ENCODE measurements at places on chromosomes 16 and 17.

GRCh38 chr17:79658811-79659207 is 48.0 kb upstream of the RBFOX3 start:
- no peak for DNase-seq

GRCh38 chr16:14337303-14338191 is 266.4 kb downstream of the MRTFB start:
- no peak for DNase-seq

DNA sequence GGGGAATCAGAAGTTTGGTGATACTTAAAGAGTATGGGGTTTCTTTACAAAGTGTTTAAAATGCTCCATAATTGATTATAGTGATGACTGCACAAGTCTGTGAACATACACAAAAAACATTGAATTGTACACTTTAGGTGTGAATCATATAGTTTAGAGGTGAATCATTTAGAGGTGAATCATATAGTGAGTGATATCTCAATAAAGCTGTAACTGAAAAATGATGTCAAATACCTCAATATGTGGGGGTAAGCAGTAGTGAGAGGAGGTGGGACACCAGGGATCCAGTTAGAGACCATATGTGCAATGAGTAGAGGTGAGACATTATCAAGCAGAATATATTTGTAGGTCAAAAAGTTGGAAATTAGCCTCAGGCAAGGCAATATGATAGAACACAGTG is 264.5 kb downstream of the PMP22 start:
- no peak for DNase-seq

- no peak for DNase-seq
Measured at GRCh38 chr17:9487406-9487805, 88.2 kb downstream of the STX8 start.

DNA sequence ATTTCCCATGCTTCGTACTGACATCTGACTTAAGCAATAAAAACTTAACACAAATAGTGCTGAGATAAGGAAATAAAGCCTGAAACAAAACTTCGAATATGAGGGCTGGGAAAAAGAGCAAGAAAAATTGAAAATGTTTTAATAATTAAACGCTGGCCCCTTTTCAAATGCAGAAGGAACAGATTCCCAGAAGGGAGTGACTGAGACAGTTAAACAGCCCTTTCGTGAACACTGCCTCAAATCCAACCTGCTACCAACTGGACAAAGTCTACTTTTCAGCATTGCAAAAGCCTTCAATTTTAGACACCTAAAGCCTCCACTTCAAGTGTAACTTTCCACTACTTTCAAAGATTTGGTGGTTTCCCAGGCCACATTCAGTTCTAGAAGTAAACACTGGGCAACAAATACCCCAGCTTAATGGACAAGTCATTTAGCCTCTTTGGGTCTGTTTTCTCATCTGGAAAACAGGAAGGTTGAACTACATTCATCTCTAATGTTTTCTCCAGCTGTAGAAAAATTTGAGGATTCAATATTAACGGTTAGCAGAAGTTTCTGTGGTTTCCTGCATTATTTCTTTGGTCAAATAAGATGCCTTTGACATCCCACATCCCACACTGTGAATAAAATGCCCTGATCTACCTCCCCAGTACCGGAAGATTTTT is 11.8 kb downstream of the RFFL start:
- DNase-seq: peak; percentile 49

DNA sequence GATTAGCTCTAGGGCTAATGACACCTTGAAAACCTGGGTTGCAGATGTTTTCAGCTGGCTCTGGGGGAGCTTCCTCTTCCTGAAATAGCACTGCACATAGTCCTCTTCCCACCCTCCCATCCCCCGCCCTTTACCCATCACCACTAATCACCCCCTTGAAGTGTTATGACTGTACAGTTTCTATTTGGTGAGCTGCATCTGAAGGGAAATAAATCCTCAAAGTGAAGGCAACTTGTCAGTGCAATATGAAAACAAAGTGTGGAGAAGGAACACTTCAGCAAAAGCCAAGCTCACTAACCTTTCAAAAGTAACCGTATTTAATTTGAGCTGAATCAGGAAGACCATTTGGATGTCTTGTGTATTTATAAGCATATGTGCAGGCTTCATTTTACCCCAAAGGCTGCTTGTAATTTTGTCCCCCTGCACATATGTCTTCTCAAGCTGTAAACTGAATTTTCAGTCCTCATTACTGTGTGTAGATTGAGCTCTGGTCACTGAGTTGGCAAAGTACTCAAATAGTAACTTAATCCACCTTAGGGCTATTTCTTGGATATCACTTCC is 44.1 kb upstream of the CA10 start:
- no peak for DNase-seq

DNA sequence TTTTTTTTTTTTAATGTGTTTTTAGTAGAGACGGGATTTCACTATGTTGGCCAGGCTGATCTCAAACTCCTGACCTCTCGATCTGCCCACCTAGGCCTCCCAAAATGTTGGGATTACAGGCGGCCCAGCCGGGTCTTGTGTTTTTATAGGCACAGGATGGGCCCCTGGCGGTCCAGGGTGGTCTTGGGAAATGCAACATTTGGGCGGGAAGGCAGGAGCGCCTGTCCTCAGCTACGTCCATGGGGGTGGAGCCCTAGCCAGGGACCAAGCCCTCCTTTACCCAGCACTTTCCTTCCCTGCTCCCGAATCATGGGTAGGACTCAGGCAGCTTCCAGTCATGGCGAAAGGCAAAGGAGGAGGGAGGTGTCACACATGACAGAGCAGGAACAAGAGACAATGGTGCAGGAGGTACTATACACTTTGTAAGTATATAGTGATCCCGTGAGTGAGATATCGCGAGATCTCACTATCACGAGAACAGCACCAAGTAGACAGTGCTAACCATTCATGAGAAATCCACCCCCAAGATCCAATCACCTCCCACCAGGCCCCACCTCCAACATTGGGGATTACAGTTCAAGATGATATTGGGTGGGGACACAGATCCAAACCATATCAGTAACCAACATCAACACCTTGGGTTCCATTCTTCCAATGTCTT is 226.7 kb upstream of the WSCD1 start:
- DNase-seq: no peak

DNA sequence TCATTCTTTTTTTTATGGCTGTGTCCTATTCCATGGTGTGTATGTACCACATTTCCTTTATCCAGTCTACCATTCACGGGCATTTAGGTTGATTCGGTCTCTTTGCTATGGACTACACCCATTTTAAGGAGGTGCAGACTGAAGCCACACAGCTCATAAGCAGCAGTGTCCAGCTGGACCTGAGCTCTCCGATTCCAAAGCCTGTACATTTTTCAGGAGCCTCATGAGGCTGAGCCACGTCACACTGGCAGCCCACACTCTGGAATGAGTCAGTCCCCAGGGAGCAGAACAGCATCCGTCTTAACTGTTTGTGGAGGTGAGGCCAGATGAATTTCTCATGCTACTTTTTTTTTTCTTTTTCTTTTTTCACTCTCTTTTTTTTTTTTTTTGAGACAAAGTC is 116.1 kb downstream of the C16orf95 start:
- no peak for DNase-seq

DNA sequence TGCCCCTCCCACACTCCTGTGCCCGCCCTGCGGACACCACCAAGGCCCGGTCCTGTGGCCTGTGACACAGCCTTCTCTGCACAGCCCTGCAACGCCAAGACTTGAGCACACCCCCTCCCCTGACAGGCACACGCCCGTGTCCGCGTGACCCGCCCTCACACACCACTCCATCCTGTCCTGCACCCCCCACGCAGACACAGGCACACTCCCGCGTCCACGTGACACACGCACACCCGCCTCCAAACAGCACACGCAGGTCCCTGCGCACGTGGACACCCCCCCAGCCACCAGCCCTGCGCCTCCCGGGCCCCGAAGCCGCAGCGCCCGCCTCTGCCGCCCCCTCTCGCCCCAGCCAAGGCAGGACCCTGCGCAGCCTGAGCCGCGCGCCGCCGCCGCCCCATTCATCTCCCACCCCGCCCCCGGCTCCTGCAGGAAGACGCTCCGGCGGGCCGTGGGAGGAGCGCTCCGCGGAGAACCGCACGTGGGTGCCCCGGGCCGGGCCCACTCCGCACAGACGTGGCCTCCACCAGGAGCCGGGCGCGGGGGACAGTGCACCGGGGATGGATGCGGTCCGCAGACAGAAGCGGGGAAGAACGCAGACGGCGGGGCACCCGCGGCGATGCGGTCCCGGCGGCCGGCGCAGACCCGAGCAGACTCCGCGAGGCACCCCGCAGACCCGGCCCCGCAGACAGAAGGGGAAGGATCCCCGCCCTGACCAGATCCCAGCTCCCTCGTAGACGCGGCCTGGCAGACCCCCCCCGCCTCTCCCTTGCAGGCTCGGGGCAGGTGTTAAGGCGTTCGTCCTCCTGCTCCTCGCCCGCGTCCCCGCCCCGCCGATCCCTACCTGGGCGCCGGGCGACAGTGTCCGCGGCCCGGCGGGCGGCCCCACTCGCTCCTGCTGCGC is 506 bp downstream of the CAMKK1 start:
- peak; percentile 86 for DNase-seq

DNA sequence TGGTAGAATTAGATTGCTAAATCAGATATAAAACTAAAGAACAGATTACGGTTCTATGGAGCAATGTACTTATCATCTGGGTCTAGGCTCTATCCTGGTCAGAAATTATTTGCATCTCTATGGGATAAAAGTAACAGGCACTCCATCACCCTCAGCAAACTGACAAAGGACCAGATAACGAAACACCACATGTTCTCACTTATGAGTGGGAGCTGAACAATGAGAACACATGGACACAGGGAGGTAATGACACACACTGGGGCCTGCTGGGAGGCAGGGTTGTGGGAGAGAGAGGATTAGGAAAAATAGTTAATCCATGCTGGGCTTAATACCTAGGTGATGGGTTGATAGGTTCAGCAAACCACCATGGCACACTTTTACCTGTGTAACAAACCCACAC is 61.9 kb downstream of the MPHOSPH6 start:
- DNase-seq: no peak

DNA sequence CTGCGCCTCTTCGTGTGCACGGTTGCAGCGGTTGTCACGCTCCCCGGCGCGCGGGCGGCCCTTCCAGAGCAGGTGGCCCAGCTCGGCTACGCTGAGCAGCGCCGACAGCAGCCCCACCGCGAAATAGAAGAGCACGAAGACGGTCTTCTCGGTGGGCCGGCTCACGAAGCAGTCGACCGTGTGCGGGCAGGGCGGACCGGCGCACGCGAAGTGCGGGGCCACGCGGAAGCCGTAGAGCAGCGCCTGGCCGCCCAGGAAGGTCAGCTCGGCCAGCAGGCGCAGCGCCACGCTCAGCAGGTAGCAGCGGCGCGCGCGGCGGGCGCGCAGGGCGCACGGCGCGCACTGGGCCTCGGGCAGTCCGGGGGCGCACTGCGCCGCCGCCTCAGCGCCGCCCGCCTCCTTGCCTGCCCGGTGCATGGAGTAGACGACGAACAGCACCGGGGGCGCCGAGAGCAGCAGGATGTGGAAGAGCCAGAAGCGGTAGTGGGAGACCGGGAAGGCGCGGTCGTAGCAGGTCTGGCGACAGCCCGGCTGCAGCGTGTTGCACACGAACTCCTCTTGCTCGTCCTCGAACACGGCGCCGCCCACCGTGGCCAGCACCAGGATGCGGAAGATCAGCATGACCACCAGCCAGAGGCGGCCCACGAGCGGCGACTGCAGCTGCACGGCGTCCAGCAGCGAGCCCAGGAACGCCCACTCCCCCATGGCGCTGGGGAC is 1.3 kb downstream of the GJD3 start:
- DNase-seq: peak; percentile 14

- no peak for DNase-seq
Measured at GRCh38 chr16:4214215-4214621, 27.7 kb downstream of the SRL start.

DNA sequence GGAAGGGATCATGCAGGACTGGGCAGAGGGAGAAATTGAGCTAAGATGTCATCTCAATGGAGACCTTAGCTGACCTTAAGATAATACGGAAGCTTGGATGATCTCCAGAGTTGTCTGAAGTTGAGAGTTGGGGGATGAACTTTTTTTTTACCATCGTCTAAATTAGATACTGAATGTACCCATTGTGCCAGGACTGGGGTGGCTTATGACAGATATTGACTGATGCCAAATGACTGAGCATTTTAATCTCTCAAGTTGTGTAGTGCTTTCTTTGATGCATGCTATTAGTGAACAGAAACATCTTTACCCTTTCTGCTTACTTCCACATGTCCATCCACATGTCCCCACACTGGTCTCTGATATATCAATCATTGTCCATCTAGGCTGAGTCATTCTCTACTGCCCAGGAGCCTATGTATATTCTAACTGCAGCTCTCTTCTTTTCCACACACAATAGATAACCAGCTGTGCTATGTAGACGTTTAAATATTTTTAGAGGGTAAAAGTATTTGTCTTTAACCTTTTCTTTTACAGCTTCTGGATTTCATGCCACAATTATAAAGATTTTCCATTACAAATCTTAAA is 60.2 kb upstream of the ZKSCAN2 start:
- no peak for DNase-seq

GRCh38 chr17:59897090-59897489 is 4.2 kb downstream of the RPS6KB1 start:
- no peak for DNase-seq

DNA sequence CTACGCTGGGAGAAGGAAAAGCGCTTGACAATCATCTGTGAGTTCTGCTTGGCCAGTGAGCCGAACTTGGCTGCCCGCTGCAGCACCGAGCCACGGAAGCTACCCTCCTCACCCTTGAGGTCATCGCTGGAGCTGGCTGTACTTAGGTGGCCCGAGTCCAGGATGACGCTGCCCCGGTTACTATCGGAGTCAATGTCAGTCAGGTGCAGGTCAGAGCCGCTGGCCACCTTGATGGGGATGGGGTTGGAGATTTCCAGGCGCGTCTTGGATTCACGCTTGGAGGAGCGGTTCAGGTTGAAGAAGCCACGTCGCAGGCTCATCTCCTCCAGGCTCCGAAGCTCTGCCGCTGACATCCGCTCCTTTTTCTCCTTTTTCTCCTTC is 13.7 kb downstream of the MYO18A start:
- DNase-seq: no peak

DNA sequence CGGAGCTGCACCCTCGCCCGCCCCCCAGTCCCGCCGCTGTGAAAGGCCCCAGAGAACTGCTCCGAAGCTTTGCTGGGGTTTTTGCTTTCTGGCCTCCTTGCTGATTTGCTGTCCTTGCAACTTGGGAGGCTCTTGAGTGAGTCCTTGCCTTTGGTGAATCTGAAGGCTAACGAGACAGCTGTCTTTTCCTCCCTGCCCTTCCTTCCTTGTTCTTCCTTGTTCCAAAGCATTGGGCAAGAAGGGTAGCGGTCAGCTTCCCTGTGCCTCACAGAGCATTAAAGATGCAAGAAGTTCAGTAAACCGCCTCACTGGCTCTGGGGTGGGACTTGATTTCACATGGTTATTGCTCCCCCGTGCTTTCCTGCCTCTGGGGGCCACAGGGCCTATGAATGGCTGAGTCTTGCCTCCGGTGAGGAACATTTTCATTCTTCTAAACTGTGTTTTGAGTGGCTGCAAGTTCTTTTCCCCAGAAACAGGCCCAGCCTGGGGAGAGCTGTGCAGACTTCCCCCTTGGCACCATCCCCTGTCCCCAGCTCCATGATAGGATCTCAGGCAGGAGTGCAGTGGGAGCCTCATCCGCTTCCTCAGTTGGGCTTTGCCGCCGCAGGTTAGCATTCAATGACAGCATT is 1.4 kb downstream of the YPEL2 start:
- DNase-seq: no peak
